ENCODE measurements at places on chromosomes 5 and 9.

DNA sequence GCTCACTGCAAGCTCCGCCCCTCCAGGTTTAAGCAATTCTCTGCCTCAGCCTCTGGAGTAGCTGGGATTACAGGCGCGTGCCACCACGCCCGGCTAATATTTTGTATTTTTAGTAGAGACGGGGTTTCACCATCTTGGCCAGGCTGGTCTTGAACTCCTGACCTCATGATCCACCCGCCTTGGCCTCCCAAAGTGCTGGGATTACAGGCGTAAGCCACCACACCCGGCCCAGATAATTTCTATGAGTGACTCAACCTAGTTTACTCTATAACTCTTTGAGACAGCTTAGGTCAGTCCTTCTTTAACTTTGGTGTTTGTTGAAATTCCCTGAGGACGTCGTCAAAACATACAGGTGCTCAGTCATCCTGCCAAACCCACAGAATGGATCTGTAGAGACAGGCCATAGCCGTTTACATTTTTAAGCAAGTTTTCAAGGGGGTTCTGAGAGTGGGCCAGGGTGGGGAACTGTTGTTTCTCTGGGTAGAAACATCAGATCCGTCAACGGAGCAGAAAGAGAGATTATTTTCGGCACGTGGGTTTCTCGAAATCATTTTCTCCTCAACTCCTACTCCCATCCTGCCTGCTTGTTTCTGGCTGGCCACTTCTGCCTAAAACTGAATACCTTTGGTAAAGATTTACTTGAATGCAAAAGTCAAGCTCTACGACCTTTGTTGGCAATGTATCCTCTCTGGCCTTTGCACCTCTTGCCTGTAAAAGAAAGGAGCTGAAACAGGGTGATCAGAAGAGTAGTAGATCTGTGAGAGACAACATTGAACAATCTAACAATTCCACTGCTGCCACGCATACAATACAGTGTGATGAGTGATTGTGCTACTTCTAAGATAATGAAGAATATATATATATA, 6.0 kb upstream of the BOD1 start:
- no peak for DNase-seq
- H3K4me1 ChIP-seq: peaks cover 23% of the 10 kb centered on the region
- H3K27ac ChIP-seq: no peak overlapping the region
- no peaks in the 10 kb centered on the region for H3K27me3 ChIP-seq
- H3K36me3 ChIP-seq: no peaks in the 10 kb centered on the region
- no peak overlapping the region for H3K4me3 ChIP-seq

- peaks cover 7% of the 10 kb centered on the region for H3K4me1 ChIP-seq
- H3K4me3 ChIP-seq: no peak overlapping the region
- no peaks in the 10 kb centered on the region for H3K27me3 ChIP-seq
- DNase-seq: no peak
Measured at GRCh38 chr5:74603376-74603775, 37.2 kb downstream of the ENC1 start.

DNA sequence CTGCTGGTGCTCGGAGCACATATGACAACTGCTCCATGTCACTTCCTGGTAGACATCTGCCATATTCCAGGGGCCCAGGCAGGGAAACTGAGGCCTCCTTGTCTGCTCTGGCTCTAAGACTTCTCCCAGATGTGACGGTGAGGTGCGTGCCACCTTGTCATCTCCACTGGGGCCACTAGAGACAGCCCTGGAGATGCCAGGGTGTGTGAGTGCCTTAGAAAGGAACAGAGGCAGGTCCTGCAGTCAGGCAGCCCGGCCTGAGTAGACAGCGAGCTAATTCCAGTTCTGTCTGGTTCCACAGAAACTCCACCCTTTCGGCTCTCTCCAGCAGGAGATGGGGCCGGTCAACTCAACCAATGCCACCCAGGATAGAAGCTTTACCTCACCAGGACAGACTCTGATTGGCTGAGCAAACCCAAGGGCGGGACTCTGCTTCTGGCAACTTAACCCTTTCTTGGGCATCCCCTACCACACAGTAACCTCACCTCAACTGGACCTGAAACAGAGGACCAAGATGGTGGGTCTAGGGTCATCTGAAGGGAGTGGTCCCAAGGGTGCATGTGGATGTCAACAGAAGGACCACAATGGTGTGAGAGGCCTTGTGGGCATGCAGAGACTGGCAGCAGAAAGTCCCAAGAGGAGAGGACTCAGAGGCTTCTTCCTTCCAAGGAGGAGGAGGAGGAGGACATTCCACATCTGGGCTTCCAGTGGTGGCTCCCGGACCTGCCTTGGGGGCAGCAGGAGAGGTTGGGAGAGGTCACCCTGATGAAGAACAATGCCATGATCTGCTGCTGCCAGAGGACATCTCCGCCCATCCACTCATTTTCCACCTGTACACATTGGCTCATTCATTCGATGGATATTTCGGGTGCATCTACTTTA, 77.7 kb downstream of the RGS3 start:
- peaks cover 19% of the 10 kb centered on the region for H3K4me1 ChIP-seq
- H3K36me3 ChIP-seq: no peaks in the 10 kb centered on the region
- H3K4me3 ChIP-seq: no peak overlapping the region
- H3K27me3 ChIP-seq: no peaks in the 10 kb centered on the region
- H3K27ac ChIP-seq: no peak overlapping the region

DNA sequence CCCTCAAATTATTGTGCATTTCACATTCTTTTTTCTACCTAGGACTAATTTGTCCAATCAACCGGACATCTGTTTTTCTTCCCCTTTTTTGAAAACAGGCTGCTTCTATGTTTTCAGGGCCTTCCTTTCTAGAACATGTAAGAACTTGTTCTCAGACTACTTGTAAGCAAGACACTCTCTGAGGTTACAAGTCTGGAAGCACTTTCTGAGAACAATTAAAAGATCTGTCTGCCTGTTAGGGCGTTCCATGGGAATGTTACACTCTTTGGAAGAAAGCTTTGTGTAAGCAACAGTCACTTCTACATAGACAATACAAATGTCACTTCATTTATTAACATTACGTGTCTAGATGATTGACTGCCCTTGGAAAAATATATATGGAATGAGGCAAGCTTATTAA, 50.9 kb upstream of the HSPB3 start:
- H3K4me1 ChIP-seq: peaks cover 27% of the 10 kb centered on the region
- H3K36me3 ChIP-seq: no peaks in the 10 kb centered on the region
- no peak for DNase-seq
- H3K27me3 ChIP-seq: no peaks in the 10 kb centered on the region
- H3K4me3 ChIP-seq: no peak overlapping the region

DNA sequence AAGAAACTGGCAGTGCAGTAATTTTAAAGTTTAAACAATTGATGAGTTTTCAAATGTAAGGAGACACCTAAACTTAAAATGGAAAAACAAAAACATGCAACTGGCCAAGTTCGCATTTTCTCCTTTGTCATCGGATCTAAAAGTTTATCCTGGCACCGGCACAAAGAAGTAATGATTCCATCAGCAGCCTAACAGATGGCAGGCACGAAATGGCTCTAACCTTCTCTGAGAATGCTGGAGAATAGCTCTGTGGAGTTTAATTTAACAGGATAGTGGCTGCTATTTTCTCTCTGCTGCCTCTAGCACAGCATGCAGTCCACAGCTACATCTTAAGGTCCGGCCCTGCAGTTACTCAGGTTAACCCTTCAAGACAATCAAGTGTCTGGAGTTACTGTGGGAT, 82.2 kb downstream of the PRELID2 start:
- no peak for DNase-seq
- H3K36me3 ChIP-seq: peaks cover 9% of the 10 kb centered on the region

DNA sequence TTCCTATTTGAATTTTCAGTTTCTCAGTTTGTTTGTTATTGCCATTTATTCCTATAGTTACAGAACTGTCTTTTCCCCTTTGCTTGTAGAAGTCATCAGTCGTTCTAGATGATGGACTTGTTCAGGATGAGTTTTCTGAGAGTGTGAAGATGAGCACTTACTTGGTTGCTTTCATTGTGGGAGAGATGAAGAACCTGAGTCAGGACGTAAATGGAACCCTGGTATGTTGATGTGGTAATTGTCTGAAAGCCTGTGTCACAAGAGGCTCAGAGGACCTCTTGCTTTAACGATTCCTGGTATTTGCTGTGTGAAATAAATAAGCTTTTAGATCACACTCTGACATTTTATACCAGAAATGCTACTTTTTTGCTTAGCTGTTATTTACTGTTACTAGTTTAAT, 50.6 kb downstream of the LNPEP start:
- H3K27ac ChIP-seq: no peak overlapping the region
- peaks cover 22% of the 10 kb centered on the region for H3K36me3 ChIP-seq
- H3K4me1 ChIP-seq: peaks cover 21% of the 10 kb centered on the region
- H3K4me3 ChIP-seq: no peak overlapping the region
- no peak for DNase-seq
- no peaks in the 10 kb centered on the region for H3K27me3 ChIP-seq

- H3K4me1 ChIP-seq: peaks cover 14% of the 10 kb centered on the region
- no peak overlapping the region for H3K4me3 ChIP-seq
- no peaks in the 10 kb centered on the region for H3K36me3 ChIP-seq
- no peak overlapping the region for H3K27ac ChIP-seq
- DNase-seq: no peak
- H3K27me3 ChIP-seq: peaks cover 10% of the 10 kb centered on the region
Measured at GRCh38 chr9:4760122-4760521, 19.1 kb upstream of the AK3 start.

- no peak overlapping the region for H3K27ac ChIP-seq
- peaks cover 37% of the 10 kb centered on the region for H3K36me3 ChIP-seq
- no peaks in the 10 kb centered on the region for H3K27me3 ChIP-seq
- H3K4me3 ChIP-seq: no peak overlapping the region
- no peak for DNase-seq
Measured at GRCh38 chr5:34775886-34776285, 63.1 kb upstream of the TTC23L start.

DNA sequence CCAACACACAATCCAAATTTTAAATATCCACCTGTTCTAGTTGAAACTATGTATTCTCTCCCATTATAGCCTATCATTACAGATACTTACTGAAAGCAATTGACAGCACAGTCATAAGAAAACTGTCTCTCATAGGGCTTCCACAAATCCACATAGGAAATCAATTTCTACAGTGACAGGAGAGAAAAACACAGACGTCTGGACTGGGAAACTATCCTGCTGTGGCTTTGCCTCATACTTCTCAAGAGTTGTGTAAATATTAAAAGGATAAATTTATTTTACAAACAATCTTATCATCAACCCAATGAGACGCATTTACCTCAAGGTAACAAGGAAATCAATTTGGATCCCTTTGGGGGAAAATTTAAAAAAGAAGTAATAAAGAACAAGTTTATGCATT, 517.5 kb downstream of the EFNA5 start:
- no peak overlapping the region for H3K27ac ChIP-seq
- H3K36me3 ChIP-seq: no peaks in the 10 kb centered on the region
- H3K27me3 ChIP-seq: no peaks in the 10 kb centered on the region
- no peak for DNase-seq
- H3K4me1 ChIP-seq: peaks cover 46% of the 10 kb centered on the region

- H3K36me3 ChIP-seq: no peaks in the 10 kb centered on the region
- no peak for DNase-seq
- no peak overlapping the region for H3K4me3 ChIP-seq
- no peaks in the 10 kb centered on the region for H3K27me3 ChIP-seq
- no peak overlapping the region for H3K27ac ChIP-seq
- H3K4me1 ChIP-seq: peaks cover 16% of the 10 kb centered on the region
Measured at GRCh38 chr5:9924614-9925013, 294.5 kb upstream of the TAS2R1 start.

GRCh38 chr5:158451993-158452672, 593.2 kb upstream of the CLINT1 start:
- DNase-seq: no peak
- no peak overlapping the region for H3K4me3 ChIP-seq
- H3K36me3 ChIP-seq: no peaks in the 10 kb centered on the region
- no peaks in the 10 kb centered on the region for H3K27me3 ChIP-seq

DNA sequence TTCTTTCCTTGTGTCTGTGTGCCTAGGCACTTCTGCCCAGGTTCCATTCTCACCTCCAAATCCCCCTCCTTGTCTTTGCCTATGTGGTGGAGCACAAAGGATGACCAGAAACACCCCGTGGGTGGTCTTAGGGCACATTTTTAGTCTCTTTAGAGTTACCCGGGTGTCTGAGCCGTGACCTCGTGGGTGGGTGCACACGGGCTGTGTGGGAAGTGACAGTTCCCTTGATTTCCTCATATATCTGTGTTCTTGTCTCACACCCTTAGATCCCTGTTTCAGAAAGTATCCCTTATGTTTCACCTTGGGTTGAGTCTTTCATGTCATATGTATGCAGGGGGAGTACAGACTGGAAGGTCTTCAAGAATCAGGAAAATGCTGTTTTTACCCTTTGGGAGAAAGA, 13.4 kb upstream of the SMIM32 start:
- peaks cover 3% of the 10 kb centered on the region for H3K27me3 ChIP-seq
- peaks cover 15% of the 10 kb centered on the region for H3K4me1 ChIP-seq
- H3K4me3 ChIP-seq: no peak overlapping the region
- peaks cover 2% of the 10 kb centered on the region for H3K36me3 ChIP-seq

- no peak overlapping the region for H3K4me3 ChIP-seq
- H3K4me1 ChIP-seq: peaks cover 21% of the 10 kb centered on the region
- DNase-seq: no peak
- no peaks in the 10 kb centered on the region for H3K36me3 ChIP-seq
- H3K27ac ChIP-seq: no peak overlapping the region
Measured at GRCh38 chr5:172171118-172171517, 16.9 kb downstream of the STK10 start.

GRCh38 chr5:60598424-60598823, 101.5 kb downstream of the DEPDC1B start:
- no peaks in the 10 kb centered on the region for H3K27me3 ChIP-seq
- H3K27ac ChIP-seq: no peak overlapping the region
- H3K4me3 ChIP-seq: no peak overlapping the region
- peaks cover 39% of the 10 kb centered on the region for H3K36me3 ChIP-seq
- no peak for DNase-seq
- H3K4me1 ChIP-seq: peaks cover 6% of the 10 kb centered on the region

DNA sequence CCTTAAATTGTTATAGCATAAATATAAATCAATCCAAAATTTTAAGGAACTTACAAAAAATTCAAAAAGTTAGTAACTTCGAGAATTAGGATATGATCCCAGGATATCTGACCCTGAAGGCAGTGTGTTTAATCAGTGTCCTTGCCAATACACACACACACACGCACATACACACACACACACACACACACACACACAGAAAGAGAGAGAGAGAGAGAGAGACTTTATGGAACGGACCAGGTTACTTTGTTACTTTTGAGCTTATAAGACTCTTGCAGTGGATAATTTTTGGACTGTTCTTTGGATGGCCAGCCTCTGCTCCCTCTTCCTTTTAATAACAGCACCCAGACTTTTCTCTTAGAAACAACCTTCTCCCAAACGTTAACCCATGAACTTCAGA, 322.9 kb downstream of the NFIB start:
- H3K27me3 ChIP-seq: no peaks in the 10 kb centered on the region
- H3K27ac ChIP-seq: no peak overlapping the region
- H3K4me3 ChIP-seq: no peak overlapping the region
- peaks cover 7% of the 10 kb centered on the region for H3K36me3 ChIP-seq
- peaks cover 19% of the 10 kb centered on the region for H3K4me1 ChIP-seq
- DNase-seq: no peak

GRCh38 chr9:79986437-79986836, 414.7 kb downstream of the TLE4 start:
- no peak overlapping the region for H3K4me3 ChIP-seq
- DNase-seq: no peak
- no peaks in the 10 kb centered on the region for H3K27me3 ChIP-seq
- peaks cover 5% of the 10 kb centered on the region for H3K36me3 ChIP-seq
